ENCODE measurements at places on chromosomes 1 and 21. TPM values are rescaled to one million over a fixed set of nuclear protein-coding genes. Genes with fewer than 3 reads are reported as not detected.

HSPA6 gene
- 0.46 TPM for polyA plus RNA-seq

FCGR3B gene
- polyA plus RNA-seq, result not detected

WNT3A gene
- 0.08 TPM for polyA plus RNA-seq

ELAPOR1 gene
- 1.7 TPM for polyA plus RNA-seq

CSTB gene
- polyA plus RNA-seq, result 44.0 TPM

LCE3D gene
- polyA plus RNA-seq, result not detected

C1orf94 gene
- 0.06 TPM for polyA plus RNA-seq

VWA1 gene
- 52.7 TPM for polyA plus RNA-seq

S100A7A gene
- not detected for polyA plus RNA-seq

CXADR gene
- polyA plus RNA-seq, result 44.0 TPM

Data from right renal cortex interstitium (tissue), 3 donors.